Stromal cell of bone marrow (primary cell): ENCODE measurements at places on chromosomes 5 and 9.
A peak's percentile ranks its signal among the peaks of the same experiment; 100 is the strongest.

- peak; percentile 73 for DNase-seq
Observed at GRCh38 chr9:95773053-95773418, 102.5 kb upstream of the ERCC6L2 start.

DNA sequence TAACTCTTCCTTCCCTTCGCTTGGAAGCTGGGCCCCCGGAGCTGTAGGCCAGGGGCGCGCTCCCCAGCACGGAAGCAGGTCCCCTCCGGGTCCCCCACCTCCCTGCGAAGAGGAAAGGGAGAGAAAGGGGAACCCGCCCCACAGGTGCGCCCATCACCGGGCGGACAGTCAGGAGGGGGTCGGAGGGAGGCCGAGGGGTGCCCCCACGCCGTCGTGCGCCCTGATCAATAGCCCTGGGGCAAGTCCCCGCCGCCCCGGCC lies 793 bp downstream of the AGPAT2 start:
- DNase-seq: no peak

GRCh38 chr5:117454716-117455212 lies 880.1 kb upstream of the SEMA6A start:
- peak; percentile 2 for DNase-seq

DNA sequence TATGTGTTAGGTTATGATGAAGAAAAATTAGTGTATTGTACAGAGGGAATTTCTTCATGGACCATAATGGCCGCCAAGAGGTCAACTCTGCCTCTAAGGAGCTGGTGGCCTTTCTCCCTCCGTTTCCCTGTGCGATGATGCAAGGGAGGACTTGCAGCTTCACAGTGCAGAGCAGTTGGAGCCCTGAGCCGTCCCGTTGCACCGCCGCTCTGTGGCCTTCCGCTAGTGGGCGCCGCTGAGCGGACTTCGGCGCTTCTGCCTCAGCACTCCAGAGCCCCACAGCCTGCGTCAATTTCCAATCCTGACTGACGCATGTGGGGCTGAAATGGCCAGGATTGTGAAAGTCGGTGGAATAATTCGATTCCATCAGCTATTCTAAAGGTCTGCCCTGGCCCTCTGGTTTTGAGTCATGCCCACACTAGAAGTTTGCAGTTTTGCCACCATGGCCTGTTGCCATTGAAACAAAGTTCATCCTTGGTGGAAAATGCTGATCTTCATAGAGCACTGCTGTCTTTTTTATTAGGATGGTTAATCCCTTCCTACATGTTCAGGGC lies 22.7 kb upstream of the LECT2 start:
- DNase-seq: no peak

- no peak for DNase-seq
Observed at GRCh38 chr5:171175746-171176145, 133.3 kb upstream of the TLX3 start.

- DNase-seq: peak; percentile 56
Observed at GRCh38 chr9:75788006-75788634, 102.4 kb upstream of the PCSK5 start.

DNA sequence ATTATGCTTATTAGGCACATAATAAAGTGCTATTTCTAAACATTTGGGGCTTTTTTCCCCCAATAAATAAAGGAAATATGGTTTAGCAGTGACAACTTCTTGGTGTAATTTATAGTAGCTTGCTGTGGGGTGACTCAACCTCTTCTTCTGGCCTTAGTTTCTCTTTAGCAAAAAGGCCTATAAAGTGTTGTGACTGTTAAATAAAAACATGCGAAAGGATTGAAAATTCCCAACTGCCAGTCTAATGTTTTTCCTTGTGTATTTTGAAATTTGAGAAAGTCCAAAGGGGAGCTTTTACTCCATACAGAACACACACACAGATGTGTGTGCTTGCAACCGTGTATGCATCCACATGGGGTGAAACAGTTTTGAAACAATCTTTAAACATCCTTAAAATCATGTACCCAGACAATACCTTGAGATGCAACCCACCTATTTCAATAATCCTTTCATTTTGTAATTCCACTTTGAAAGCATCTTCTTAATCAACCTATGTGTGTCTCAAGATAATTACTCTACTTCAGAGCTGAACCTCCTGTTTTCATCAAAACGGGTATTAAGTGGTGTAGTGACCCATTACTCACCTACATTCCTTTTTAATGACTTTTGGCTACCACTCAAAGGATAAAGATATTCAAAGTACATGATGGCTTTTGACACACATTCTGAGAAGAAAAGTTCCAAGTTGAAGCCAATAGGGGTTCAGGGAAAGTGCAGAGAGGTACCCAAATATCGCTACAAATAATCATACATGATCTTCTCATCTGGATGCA lies 123.8 kb downstream of the DROSHA start:
- DNase-seq: peak; percentile 37

- DNase-seq: no peak
Observed at GRCh38 chr9:111258209-111258874, 71.7 kb downstream of the OR2K2 start.

DNA sequence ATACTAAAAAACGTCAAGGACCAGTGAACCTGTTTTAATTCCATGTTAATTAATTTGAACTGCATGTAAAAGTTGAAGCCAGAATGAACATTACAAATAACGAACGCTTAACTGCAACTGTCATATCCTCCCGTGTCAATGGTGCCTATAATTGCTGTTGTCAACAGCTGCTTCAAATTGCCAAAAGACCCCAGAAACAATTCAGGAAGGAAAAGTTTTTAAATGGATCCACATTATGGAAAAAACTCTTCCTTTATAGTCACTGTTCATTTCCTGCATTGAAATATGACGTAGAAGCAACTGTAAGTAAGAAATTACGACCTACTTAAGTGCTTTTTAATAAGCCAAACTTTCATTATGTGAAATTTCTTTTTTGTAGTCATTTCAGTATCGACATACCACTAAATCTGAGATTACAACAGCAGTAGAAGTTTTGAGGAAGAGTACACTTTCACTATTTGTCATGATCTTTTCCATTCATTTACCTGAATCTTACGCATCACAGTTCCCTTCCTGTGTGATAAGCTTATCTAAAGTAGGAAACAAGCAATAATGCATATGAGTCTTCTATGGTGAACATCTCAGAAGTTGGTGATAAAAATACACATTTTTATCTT lies 37.8 kb downstream of the MEF2C start:
- no peak for DNase-seq

DNA sequence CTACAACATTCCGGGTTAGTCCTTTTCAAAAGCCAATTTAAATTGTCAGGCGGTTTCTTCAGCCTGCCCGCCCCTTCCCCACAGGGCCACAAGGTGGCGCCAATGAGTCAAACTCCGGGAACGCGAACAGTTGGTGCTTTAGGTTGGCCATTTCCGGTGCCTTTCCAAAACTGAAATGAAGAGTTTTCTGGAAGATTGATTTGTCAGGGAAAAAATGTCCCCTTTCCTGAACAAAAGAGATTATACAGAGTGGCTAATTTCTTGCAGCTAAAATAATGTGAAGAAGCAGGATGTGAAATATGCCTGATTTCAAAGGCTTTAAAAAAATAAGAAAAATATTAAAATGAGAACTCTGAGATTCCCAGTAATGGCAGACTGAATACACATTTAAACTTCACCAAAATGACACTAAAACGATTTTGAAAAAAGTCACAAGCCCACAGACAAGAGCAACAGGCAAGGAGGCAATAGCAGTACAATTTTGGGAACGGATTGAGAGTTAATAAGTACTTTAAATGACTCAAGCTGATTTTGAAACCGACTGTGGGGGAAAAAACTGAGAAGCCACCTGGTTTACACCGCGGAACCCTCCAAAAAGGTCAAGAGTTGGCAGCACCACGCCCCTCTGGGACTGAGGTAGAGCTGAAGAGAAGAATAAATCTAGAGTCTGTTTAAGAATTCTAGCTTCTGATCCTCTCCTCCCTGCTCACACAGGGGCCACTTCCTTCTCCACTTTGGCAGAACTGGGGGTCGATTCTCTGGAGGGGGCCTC lies 45.7 kb downstream of the SLC46A2 start:
- no peak for DNase-seq

DNA sequence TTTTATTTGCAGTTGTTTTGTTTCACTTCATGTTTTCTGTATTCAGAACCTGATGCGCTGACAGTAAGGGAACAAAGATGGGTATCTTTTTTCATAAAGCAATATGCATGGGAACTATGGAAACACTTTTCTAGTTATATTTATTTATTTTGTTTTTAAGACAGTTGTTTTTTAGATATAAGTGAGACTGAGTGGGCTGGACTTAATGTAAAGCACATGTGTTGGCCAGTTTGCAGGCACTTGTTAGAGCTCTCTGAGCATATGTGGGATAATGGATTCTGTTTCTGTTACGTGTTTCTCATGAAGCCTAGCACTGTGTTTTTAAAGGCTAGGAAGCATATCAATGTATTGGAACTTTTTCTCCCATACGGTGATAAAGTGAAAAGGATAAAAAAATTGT lies 164.1 kb downstream of the PRR16 start:
- no peak for DNase-seq

DNA sequence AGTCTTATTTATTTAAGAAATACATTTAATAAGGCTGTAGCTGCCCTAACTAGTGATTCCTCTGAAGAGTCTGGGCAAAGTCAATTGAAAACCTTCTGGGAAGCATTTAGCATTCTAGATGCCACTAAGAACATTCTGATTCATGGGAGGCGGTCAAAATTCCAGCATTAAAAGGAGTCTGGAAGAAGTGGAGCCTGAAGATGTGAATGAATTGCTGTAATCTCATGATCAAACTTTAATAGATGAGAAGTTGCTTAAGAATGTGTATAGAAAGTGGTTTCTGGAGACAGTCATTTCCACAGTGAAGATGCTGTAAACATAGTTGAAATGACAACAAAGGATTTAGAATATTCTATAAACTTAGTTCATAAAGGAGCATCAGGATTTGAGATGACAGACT lies 61.4 kb downstream of the WDR41 start:
- DNase-seq: no peak

- DNase-seq: no peak
Observed at GRCh38 chr5:4058899-4059298, 463.3 kb downstream of the IRX1 start.

- no peak for DNase-seq
Observed at GRCh38 chr9:21919377-21920362, 74.5 kb downstream of the CDKN2A start.

DNA sequence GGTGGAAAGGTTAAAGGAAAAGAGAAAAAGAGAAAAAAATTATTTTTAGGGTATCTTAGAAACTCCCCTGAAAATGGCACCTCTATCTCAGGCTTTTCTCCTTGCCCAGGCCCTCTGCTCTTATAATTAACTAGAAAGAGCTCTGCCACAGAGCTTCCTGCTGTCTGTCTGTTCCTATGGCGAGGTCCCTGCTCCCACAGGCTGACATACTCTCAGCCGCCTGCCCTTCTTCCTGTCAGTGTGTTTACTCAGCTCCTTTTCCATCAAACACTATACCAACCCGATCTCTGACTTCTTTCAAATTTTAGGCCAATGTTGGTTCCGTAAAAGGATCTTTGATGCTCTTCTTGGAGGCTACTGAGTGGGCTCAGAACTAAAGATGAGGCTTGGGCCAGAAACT lies 482.6 kb downstream of the DMAC1 start:
- DNase-seq: no peak

- DNase-seq: no peak
Observed at GRCh38 chr5:57243286-57244137, 69.7 kb downstream of the GPBP1 start.

DNA sequence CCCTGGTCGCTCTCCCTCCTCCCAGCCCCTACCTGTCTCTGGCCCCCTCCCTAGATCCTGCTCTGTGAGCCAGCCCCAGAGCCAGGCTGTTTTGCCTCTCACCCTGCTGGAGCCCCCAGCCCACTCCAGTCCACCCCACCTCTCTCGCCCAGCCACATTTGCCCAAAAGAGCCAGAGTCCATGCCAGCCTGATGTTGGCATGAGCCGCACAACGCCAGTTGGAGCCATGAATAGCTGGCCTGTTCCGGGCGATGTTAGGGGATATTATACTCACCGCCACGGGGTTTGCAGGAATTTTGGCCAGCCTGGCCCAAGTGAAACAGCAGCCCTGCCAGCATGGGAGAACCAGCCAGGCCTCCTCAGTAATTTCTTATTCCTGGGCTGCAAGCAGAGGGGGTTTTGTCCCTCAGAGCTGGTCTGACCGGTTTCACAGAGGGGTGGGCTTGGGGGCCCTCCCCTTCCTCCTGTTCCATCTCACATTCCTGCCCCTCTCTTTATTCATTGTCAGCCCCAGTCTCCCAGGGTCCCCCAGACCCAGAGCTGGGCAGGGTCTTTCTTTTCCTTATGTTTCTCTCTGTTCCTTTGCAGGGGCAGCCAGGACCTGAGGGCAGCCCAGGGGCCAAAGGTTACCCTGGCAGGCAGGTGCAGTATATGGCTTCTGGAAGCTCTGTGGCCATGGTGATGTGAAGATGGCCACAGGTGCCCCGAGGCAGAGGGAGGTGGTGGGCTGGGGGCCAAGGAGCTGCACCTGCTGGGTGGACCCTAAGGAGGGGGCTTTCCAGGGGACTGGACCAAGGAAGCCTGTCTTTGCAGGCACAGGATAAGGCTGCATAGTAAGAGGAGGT lies 50.1 kb downstream of the COL27A1 start:
- no peak for DNase-seq

GRCh38 chr5:151139646-151140045 lies 17.9 kb downstream of the ANXA6 start:
- no peak for DNase-seq

DNA sequence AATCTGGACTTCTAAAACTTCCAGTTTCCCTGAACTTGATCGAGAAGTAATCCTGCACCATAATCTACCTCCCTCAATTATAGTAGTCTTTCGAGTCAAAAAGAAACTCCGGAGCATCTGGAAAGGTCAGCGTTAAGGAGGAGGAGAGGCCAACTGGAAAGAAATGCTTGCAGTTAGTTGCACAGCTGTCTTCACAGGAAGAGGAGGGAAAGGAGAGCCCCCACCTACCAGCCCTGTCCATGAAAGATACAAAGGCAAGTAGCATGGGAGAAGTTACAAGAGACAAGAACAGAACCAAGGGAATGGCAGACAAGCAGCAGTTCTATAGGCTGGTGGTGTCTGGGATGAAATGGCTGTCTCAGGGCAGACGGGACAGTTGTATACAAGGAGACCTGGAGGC lies 170.6 kb downstream of the RAB3C start:
- no peak for DNase-seq

DNA sequence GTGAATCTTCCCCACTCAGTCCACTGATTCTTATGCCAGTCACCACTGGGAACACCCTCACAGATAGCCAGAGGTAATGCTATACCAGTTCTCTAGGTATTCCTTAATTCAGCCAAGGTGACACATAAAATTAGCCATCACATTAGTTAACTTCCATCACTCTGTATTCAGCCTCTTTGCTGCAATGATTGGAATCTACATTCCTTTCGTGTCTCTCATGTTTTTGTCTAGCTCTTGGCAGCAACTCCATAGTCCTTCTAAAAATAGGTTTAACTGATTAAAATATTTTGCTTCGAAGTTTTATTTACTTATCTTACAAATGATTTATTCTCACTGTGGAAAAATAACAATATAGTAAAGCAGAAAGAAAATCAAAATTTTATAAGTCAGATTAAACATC lies 19.6 kb upstream of the RNF20 start:
- no peak for DNase-seq

GRCh38 chr5:172571892-172572291 lies 69.2 kb upstream of the NEURL1B start:
- DNase-seq: no peak

GRCh38 chr5:169691471-169691870 lies 54.4 kb downstream of the DOCK2 start:
- DNase-seq: no peak

GRCh38 chr9:99680191-99680590 lies 141.5 kb upstream of the NR4A3 start:
- peak; percentile 66 for DNase-seq
